Mucosa of gallbladder (tissue), 1 donor: ENCODE measurements at places on chromosomes 5 and 9. TPM values are rescaled to one million over a fixed set of nuclear protein-coding genes. Genes with fewer than 3 reads are reported as not detected.

DNA sequence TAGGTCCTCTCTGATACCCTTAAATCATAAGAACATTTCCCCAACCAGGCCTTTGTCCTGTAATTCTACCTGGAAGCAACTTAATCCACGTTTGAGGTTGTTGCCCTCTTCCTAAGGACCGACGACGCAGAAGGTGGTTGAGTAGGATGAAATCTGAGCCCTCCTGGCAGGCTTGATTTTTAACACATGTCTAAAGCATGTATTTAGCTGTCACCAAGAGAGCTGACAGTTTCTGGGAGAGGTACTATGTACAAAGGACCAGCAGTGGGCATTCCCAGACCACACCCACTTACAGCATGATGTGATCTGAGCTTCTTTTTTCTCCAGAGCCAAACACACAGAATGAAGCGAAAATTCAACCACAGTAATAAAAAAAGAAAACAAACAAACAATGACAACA, 260.9 kb downstream of the SH3GL2 start:
- DNase-seq, result no peak

Gene EQTN
- 0.32 TPM for total RNA-seq

GRCh38 chr9:17349831-17350230, 215.0 kb downstream of the CNTLN start:
- DNase-seq, result no peak

DNA sequence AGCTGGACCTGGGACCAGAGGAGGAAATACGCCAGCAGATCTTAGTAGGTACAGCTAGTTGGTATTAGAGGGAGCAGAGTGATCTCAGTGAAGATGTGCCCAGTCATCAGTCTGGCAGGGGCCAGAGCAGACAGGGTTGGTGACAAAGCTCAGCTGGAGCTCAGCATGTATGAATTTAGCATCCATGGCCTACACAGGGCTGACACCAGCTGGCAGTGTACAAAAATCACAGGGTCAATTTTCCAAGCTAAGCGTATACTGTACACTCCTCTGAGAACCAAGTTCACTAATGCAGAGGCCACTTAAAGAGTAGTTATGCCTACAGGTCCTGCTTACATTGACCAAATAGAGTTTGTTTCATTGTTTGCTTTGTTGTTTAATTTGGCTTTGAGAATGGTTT, 146.6 kb downstream of the SLC24A2 start:
- DNase-seq, result no peak

Gene DAP
- total RNA-seq, result 178 TPM

Gene PNPLA7
- total RNA-seq, result 16.5 TPM

DNA sequence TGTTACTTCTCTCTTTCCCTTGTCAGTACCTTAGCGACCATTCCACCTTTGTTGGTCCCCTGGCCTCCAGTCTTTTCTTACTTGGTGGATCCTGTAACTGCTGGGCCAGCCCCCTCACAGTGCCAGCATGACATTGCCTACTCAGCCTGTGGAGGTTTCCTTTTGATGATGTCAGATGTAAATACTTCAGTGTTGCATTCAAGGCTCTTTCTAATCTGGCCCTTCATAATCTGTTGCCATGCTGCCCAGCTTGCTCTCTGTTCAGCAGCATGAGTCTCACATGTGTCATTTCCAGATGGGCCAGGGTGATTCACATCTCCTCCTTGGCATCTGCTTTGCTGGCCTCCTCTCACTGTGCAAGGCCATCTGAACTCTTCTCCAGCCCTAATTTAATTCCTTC, 57.1 kb downstream of the MAST4 start:
- no peak for DNase-seq

GRCh38 chr9:127927988-127928675, 2.4 kb downstream of the PIP5KL1 start:
- no peak for DNase-seq

- no peak for DNase-seq
Measured at GRCh38 chr9:133632806-133633680, 3.1 kb upstream of the DBH start.

Gene JAK2
- 20.2 TPM for total RNA-seq

- DNase-seq, result no peak
Measured at GRCh38 chr9:35828716-35829083, at the start of gene FAM221B. TSS of gene FAM221B (minus strand) at chr9:35828732. CDS start at chr9:35826161, 2,571 bp downstream.

GRCh38 chr5:55713871-55714270, 1.7 kb upstream of the SLC38A9 start:
- DNase-seq, result no peak

GRCh38 chr5:169503886-169504285, 79.7 kb upstream of the SPDL1 start:
- no peak for DNase-seq

- DNase-seq, result no peak
Measured at GRCh38 chr9:34992376-34992951, 2.9 kb downstream of the DNAJB5 start.

Gene LRRC70
- total RNA-seq, result 1.0 TPM

DNA sequence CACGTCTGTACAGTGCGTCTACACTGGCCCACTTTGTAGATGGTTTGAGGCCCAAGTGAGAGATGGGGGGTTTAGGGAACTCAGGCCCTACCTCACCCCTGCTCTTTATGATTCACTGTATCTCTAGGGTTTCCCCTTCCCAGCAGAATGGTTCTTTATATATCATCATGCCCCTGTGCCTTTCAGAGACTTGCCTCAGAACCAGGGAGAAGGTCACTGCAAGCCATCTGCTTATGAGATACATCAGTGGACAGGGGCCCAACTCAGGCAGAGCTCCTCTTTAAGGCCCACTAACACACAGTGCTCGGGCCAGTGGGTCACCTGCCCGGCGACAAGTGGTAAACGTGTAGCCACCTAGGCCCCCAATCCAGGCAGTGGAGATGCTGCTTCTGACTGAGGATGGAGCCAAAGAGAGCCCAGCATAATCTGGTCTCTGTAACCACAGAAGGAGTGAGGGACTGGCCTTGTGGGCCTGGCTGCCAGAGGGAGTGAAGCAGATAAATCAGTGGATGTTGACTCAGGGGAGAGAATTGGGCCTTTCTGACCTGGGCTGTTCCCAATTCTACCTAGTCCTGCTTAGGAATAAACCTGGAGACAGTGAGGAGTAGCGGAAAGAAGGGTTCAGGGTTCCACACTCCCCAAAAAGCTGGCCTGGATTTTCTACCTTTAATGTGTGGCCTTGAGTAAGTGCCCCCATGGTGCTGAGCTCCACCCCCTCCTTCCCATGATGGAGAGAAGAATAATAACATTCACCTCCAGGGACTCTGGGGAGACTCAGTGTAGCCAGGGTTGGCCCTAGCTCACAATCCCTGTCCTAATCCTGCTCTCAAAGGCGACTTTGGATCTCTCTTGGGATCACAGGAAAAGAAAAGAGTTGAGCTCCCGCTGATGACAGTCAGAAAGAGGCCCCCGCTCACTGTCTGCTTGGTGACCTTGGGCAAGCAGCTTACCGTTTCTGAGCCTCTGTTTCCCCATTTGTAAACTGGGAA, 2.8 kb upstream of the DUSP1 start:
- no peak for DNase-seq

DNA sequence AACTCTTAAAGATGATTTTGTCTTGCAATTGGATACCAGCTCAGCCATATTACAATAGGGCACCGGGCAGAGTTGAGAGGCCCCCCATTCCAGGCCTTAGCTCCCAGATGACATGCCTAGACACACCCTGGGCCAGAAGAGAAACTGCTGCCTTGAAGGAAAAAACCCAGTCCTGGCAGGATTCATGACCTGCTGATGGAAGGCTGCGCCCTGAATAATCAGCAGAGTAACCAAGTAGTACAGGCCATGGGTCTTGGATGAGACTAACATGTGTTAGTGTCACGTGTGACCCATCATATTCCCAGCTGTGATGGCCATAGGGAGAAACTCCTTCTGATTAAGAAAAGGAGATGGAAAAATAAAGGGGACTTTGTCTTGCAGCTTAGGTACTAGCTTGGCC, 39.0 kb upstream of the DEPDC1B start:
- DNase-seq, result no peak
